ENCODE measurements at places on chromosomes 1 and 21. TPM values are rescaled to one million over a fixed set of nuclear protein-coding genes. Genes with fewer than 3 reads are reported as not detected.
A peak's percentile ranks its signal among the peaks of the same experiment; 100 is the strongest.

Gene GNG12
- 82.1 TPM for total RNA-seq

- DNase-seq: no peak
Observed at GRCh38 chr21:34227386-34227852, 136.4 kb upstream of the KCNE2 start.

DNA sequence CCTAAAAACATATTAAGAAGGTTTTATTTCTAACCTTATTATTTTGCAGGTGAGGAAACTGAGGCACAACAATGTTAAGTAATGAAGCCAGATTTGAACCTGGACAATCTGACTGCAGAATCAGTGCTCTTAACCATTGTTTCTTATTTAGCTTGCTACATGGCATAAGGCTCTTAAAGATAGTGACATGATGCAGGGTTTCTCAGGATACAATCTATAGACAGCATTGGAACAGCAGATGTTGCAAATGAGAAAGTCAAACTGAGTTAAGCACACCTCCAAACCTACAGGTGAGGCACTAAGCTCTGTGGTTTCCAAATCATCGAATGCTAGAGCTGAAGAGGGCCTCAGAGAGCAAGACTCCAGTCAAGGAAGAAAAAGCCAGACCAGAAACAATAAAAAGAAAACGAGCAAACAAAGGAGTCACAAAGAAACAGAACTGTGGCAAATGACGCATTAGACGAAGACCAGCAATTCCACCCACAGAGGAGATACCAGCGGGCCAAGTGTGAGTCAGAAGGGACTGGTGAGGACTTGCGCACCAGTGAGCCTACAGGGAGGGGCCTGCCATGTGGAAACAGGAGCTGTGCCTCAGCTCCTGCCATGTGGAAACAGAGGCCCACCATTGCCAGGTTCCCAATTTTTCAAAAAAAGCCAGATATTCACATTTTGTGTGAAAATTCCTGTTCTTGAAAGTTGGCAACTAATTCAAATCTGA, 14.4 kb downstream of the CD58 start:
- DNase-seq: peak; percentile 19

DNA sequence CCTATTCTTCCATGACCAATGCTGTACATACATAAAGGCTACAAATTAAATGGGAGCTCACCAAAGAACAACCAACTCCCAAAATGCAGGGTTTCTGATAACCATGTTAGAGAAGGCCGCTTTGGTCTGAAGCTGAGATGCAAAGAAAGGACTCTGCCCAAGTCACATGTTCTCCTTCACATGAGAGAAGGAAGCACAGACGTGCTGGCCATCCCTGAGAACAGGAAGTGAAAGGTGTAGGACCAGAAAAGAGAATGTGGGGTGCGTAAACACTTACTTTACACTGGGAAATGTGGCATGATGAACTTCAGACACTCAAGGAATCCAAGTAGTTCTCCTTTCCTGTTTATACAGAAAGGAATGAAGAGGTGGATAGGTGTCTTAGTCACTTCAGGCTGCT, 31.7 kb upstream of the TADA1 start:
- no peak for DNase-seq

All from breast epithelium (tissue), 4 donors.